ENCODE measurements at places on chromosomes 4 and X.

DNA sequence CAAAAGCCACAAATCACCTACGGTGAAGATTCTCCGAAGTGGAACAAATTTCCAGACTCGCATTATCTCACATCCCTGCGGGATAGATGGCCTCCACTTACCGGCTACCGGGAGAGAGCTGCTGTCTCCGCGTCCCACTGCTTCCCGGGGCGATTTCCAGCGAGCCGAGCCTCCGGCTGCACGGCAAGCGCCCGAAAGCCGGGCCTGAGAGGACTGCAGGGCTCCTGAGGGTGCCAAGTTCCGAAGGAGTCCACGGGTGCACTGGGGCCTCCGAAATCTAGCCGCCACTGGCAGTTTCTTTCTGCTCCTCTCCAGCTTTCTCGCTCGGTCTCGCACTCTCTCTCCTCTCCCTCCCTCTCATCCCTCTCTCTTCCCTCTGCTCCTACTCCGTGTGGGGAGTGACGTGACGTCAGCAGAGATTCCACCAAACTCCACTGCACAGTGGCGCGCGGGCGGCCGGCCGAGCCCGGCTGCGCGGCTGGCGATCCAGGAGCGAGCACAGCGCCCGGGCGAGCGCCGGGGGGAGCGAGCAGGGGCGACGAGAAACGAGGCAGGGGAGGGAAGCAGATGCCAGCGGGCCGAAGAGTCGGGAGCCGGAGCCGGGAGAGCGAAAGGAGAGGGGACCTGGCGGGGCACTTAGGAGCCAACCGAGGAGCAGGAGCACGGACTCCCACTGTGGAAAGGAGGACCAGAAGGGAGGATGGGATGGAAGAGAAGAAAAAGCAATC, 14.0 kb upstream of the PITX2 start:
- DNase-seq = no peak

DNA sequence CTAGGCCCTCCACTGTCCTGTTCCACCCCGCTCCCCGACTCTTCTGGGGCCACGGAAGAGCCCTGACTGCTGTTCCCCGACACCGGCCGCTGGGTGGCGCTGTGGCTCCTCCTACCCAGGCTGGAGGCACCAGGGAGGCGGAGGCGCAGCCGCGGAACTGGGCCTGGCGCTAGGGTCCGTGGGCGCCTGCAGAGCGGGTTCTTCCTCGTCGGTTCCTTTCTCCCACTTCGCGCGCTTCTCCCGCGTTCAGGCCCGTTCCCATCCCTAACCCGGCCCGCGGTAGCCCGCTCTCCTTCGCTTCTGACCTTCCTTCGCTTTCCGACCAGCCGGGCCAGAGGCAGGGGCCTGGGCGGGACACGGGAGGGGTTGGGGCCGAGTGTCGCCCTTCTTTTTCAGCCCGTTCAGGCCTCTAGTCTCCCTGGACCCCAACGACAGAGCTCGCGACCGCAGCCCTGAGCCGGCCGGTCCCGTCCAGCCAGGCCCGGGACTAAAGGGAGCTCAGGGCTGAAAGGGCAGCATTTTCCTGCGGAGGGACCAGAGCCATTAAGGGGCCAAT, 34.3 kb downstream of the NALF2 start:
- peak; percentile 69 for DNase-seq

GRCh38 chr4:140579278-140579677, 10.5 kb upstream of the UCP1 start:
- DNase-seq = no peak

DNA sequence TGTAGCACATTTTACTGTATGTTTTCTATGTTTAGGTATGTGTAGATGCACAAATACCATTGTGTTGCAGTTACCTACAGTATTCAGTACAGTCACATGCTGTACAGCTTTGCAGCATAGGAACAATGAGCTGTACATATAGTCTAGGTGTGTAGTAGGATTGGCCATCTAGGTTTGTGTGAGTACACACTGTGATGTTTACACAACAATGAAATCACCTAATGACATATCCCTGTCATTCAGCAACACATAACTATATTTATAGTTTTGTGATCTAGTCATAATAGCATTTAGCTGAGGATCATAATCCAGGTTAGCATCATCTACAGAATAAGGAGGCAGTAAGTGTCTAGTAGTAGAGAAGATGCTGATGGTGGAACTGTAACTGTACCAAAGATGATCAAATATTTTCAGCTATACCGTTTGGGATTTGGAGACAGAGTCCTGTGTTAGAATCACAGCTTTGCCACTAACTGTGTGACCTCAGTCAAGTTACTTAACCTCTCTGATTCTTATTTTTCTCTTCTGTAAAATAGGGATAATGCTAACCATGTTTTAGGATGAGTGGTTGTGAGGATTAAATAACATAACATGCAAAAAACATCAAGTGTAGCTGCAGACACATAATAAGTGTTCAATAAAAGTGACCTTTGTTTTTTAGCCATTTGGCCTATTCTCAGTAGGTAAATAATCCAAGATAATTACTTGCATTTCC, 73.3 kb downstream of the LIMCH1 start:
- no peak for DNase-seq

GRCh38 chrX:10244915-10245622, 88.3 kb downstream of the CLCN4 start:
- no peak for DNase-seq

DNA sequence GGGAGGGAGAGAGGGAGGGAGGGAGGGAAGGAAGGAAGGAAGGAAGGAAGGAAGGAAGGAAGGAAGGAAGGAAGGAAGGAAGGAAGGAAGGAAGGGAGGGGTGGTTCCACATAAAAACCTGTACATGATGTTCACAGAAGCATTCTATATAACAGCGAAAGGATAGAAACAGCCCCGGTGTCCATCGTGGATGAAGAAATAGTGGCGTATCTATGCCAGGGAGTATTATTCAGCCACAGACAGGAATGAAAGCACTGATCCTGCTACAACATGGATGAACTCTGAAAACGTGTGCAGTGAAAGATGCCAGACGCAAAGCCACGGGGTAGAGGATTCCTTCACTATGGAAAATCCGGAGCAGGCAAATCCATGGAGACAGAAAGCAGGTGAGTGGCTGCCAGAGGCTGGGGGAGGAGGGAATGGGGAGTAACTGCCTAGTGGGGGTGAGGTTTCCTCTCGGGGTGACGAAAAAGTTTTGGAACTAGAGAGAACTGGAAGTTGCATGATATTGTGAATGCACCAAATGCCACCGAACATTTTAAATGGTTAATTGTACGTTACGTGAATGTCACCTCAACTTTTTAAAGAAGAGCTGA, 92.2 kb downstream of the ABLIM2 start:
- DNase-seq = no peak

- DNase-seq = no peak
These were observed 30.1 kb upstream of the CFAP299 start for GRCh38 chr4:80305466-80305865.

DNA sequence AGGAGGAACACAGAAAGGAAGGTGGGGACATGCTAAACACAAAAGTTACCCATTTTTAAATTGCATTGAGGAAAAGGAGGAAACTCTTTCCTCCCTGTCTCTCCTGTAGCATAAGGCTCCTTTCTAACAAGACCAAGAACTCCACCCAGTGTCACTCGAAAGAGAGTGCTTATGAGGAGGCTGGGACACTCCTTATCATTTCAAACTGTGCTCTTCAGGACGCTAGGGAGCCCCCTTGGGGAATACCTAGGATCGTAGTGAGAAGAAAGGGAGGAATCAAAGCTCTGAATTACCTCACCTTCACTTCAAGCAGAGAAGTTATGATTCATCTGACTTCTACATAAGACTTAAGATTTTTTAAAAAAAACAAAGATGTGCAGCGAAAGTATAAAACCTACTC, 65.5 kb downstream of the F9 start:
- DNase-seq = no peak

- no peak for DNase-seq
These were observed 15.6 kb upstream of the TENM3 start for GRCh38 chr4:182227611-182228010.

GRCh38 chr4:39574946-39575345, 47.7 kb upstream of the UGDH start:
- no peak for DNase-seq

- no peak for DNase-seq
These were observed 1119.2 kb upstream of the INTU start for GRCh38 chr4:126513596-126513995.

- no peak for DNase-seq
These were observed 68.9 kb downstream of the SH2D1A start for GRCh38 chrX:124415115-124415800.

DNA sequence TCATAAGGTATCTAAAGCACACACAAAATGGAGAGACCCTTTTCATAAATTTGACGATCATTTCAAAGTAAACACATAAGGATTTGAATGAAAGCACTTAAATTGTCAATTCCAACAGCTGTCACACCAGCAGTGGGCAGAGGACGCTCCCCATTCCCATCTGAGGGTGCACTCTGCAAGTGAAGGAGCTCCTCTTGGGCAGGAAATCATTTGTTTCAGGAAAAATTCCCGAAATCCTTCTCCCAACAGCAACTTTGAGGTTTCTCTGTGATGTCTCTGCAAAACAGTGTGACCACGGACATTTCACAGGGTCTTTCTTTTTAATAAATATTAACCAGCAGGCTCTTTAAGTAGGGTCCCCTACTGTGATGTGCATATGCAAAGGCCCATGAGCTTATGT, 111.0 kb downstream of the EPHA5 start:
- DNase-seq = no peak

DNA sequence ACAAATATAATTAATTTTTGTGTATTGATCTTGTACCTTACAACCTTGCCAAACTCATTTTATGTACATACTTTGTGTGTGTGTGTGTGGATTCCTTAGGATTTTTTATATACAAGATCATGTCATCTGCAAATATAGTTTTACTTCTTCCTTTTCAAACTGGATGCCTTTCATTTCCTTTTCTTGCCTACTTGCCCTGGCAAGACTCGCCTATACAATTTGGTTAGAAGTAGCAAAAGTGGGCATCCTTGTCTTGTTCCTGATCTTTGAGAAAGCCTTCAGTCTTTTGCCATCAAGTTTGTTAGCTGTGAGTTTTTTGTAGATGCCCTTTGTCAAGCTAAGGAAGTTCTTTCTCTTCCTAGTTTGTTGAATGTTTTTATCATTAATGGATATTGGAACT, 30.5 kb downstream of the RUFY3 start:
- no peak for DNase-seq

GRCh38 chr4:15398732-15399131, 29.1 kb upstream of the C1QTNF7 start:
- no peak for DNase-seq

DNA sequence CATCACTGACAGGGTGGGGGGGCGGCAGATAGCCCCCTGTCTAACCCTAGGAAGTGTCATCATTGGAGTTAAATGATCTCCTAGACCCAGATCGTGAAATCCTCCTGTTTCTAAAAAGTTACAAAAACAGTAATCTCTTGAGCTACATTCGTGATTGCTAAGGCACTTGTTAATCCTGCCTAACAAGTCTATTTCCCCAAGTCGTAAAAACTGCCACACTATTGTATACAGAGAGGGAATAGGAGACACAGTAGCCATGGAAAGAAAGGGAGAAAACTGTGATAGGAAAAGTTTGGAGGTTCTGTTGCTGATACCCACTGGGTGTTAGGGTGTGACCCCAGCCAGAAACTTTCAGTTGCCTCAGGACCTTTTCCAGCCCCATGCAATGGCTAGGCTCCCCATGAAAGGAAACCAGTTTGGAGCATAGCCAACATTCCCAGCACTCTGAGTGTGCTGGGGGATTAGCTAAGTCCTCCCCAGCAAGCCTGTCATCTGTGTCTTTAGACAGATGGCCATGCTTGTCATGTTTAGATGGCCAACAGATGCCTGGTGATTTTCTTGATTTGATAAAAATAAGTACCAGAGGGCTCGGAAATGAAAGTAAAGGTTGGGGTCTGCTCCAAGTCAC, 63.3 kb upstream of the ANXA10 start:
- no peak for DNase-seq

GRCh38 chr4:62077406-62077805, 877.3 kb downstream of the ADGRL3 start:
- DNase-seq = no peak

- DNase-seq = no peak
These were observed 165.9 kb upstream of the HHIP start for GRCh38 chr4:144480068-144480467.

DNA sequence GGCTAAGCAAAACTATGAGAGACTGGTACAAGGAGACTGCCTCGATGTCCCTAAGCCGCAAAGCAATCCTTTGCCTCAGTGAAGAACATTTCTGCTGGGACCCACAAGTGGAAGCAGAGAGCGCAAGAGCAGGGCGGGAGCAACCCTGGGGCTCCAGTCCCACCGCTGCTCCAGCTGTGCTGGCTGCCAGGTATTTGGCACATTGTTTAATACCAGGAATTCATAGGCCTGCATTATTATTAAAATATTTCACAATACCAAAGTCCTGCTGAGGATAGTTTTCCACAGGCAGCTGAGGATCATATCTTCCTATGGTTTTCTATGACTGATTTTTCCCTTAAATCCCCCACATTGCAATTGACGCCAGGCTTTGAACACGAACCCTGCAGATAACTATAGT, 163.5 kb upstream of the TLL1 start:
- DNase-seq = no peak

DNA sequence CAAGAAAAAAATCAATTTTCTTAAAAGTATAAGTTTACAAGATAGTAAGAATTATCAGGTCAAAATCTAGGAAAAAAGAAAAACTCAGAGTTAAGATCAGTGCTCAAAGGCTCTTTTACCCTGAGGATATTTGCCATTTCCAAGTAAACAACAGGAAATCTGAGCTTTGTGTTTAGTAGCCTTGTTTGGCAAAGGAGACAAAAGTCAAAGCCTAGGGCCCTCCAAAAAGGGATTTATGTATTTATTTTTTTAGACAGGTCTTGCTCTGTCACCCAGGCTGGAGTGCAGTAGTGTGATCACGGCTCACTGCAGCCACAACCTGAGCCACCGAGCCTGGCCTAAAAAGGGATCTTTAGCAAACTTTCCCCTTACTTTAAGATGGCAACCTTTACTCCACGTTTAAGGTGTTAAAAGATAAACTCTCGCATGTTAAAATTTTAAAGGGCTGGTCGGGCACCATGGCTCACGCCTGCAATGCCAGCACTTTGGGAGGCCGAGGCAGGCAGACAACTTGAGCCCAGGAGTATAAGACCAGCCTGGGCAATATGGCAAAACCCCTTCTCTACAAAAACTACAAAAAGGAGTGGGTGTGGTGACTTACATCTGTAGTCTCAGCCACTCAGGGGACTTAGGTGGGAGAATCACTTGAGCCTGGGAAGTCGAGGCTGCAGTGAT, 21.3 kb upstream of the OPHN1 start:
- no peak for DNase-seq

DNA sequence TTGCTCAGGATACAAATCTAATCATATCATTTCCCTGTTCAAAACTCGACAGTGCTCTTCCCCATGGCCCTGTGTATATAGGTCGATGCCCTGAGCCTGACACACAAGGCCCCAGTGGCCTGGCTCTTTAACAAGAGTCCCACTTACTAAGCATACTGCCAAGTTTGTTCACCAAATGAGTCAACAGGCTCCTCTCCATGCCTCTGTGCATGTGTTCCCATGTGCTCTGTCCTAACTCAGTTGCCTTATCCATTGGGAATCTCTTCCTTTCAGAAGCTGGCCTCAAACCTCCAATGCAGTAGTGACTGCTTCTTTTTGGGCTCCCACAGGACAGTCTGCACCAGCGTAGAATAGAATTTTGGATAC, 18.9 kb upstream of the CXCR3 start:
- no peak for DNase-seq

- DNase-seq = no peak
These were observed 8.6 kb downstream of the FAM200B start for GRCh38 chr4:15690020-15690809.

- no peak for DNase-seq
These were observed 160.7 kb upstream of the NPY2R start for GRCh38 chr4:155047755-155048154.

Measured in stimulated activated naive CD8-positive, alpha-beta T cell treated with anti-CD3 and anti-CD28 coated beads, Interleukin-15, amount 100 ng/mL, for 72 hours (primary cell).